ENCODE measurements at places on chromosomes 2 and 18.

- no peak for DNase-seq
These were observed 53.7 kb downstream of the HPCAL1 start for GRCh38 chr2:10356439-10356811.

GRCh38 chr2:99811544-99811943, 321.7 kb upstream of the REV1 start:
- peak; percentile 25 for DNase-seq

DNA sequence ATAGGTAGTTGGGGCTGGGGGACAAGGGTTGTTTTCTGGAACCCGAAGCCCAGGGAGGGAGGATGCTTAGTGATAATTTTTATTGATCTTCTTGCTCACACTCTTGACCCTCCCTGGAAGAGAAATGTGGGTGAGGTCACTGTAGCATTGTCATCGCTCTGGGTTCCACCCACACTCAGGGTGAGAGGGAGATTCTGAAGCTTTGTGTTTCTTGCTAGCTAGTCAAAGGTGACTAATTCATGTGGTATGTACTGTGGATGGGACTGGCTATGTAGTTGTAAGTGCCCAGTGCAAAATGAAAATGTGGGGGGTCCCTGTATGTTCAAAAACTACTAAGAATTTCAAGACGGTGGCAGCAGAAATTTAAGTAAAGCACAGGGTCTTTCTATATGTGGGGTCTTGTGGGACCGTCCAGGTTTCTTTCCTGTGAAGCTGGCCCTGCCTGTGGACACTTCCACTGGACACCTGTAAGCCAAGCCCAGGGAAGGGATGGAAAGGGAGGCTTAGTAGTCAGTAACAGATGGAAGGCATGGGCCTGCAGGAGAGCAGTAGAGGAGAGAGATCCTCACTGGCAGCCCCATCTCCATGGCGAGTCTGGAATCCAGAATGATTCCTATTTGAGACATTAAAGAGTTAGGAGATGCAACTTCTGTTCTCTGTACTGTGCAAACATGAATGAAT, 35.0 kb downstream of the TSN start:
- peak; percentile 89 for DNase-seq

DNA sequence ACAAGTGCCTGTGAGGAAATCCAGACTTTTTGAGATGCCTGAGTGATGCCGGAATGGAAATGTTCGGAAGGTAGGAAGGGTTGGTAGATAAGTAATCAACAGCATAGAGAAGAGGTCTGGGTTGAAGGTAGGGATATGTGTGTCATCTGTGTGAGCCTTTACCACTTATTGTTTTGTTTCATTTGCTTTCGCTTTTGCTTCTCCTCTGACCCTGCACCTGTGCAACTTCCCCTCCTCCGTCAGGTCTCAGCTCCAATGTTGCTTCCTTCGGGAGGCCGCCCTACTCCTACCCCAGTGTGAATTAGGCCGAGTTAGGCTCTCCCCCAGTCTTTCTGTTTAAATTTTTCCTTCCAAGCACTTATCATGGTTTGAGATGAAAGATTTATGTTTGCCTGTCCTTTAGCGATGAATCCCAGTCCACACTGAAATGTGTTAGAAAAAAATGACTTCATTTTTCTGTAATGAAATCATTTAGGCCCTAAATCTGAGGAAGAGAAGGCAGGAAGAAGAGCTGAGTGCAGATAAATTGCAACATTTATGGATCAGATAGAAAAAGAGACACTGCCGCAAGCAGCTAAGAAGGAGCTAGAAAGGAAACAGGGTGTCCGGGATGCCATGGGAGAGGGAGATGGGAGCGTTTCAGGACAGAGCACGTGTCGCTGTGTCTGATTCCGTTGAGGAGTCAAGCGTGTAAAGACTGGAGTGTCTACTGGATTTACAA, 139.6 kb upstream of the PELI1 start:
- DNase-seq = no peak

DNA sequence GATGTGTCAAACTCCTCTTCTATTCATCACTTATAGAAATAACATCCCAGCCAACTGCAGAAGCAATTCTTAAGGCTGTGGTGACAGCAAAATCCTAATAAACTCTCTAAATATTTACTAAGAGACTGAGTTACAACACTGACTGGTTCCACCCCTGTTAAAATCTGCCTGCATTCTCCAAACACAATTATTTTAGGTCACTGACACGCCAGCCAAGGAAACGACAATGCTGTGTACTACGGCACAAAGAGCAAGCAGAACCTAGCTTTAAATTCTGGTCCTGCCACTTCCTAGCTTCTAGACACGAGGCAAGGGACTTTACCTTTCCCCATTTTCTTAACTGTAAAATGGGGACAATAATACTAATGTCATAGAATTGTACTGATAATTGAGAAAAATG, 4.1 kb downstream of the CYRIA start:
- DNase-seq = no peak

DNA sequence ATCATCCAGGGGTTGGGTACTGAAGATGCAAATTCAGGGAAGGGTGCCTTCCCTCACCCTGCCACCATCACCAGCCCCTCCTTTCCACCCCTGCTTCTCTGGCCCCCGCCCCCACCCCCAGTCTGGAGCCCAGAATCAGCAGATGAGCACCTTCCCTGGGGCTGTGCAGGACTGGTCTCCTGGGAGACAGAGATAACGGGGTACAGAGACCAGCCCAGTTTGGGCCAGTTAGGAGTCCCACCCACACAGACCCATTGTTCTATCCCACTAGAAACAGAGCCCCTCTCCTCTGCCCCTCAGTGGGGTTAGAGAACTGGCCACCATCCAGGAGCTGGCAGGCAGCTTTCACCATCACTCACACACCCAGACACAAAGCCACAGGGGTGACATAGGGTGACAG, 4.5 kb upstream of the CRYBA2 start:
- DNase-seq = no peak

GRCh38 chr2:162241571-162241970, 1.7 kb downstream of the FAP start:
- peak; percentile 25 for DNase-seq

- DNase-seq = no peak
These were observed 20.7 kb upstream of the ALLC start for GRCh38 chr2:3637311-3637675.

DNA sequence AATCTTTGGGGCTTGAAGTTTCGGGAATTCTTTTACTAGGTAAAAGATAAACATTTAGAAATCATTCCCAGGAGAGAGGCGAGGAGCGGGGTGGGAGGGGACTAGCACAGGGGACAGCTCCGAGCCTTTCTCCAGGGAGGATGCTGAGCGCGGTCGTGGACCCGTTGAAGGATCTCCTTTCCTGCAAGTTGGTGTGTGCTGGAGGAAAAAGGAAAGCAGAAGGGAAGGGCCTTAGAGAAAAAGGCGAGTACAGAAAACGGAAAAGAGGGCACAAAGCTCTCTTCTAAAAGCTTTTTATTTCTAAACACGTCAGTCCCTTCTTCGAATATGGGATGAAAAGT, 640 bp downstream of the SLC39A6 start:
- peak; percentile 36 for DNase-seq

DNA sequence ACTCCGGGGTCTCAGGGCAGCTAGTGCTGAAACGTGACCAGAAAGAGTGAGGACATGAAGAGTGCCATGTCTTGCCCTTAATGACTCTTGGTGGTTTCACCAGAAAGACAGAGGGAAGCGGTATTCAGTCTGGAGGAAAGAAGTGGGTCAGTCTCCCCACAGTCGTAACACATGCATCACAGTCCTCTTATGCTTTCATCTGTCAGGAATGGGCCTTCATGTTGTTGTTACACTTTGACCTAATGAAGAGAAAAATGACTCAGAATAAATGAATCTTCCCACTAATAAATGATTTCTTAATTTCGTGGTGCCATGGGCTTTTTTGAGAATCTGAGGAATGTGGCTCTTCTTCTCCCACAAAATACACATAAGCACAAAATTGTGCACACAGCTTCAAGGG, 103.2 kb downstream of the SLC8A1 start:
- peak; percentile 57 for DNase-seq
